ENCODE measurements at places on chromosomes 3 and 15.

DNA sequence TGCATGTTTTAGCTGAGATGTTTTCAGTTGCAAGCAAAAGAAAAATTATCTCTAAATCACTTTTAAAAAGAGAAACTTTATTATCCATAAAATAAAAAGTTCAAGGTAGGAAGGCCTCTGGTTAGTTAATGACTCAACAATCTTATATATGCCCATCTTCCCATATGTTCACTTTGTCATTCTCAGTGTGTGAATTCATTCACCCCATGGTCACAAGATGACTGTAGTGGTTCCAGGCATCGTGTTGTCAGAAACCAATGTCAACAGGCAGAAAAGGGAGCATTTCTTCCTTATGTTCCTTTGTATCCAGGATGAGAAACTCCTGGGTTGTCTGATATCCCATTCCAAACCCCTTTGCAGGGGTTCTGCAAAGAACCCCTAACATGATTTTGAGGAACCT lies 119.9 kb upstream of the RAP2B start:
- no peak for DNase-seq

DNA sequence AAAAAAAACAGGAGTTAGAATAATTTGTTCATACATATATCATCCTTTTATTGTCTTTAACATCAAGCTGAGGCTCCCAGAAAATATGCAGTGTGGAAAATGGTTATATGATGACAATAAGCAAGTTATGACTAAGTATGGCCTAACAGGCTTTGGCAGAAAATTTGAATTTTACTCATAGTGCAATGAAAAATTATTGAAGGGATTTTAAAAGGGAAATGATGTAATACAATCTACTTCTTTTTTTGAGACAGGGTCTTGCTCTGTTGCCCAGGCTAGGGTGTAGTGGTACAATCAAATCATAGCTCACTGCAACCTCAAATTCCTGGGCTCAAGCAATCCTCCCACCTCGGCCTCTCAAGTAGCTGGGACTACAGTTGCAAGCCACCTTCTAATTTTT lies 78.7 kb downstream of the FAIM start:
- DNase-seq = no peak

DNA sequence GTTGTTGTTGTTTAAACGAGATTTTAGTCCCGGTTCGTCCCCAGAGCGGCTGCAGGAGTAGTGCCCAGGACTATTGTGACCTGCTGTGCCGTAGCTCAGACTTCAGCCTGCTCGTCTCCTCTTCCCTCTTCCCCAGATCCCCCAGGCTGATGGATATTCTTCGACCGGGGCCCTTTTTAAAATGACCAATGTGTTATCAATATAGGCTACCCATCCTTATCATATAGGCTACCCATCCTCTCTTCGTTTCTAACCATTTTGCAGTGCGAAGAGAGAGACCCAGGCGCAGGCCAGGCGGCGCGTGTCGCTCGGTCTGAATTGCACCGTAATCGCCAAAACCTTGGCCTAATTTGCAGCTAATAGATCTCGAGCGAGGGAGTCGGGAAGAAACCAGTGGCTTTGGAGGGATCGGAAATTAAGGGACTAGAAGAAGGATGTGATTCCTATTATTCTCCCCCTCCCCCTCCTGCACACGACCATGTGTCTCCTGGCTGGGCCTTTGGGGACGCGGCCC lies 23.0 kb downstream of the NR2F2 start:
- no peak for DNase-seq

- peak; percentile 5 for DNase-seq
Observed at GRCh38 chr3:99960941-99961340, 143.3 kb downstream of the CMSS1 start.

DNA sequence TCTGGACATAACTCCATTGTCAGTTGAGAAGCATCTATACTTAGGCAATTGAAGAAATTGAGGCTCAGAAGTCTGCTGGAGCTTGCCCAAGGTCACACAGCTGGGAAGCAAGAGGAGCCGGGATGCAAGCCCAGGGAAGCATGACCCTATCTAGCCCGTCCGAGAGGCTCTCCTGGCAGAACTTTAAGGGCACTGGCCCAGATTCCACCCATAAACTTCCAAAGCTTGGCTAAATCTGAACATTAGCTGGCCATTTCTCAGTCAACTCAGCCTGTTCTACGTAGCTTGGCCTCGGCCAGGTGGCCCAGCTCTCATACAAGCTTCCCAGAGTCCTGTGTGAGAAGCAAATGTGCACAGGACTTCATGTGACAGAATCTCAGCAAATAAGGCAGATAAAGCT lies 75.8 kb downstream of the LRIG1 start:
- DNase-seq = no peak

DNA sequence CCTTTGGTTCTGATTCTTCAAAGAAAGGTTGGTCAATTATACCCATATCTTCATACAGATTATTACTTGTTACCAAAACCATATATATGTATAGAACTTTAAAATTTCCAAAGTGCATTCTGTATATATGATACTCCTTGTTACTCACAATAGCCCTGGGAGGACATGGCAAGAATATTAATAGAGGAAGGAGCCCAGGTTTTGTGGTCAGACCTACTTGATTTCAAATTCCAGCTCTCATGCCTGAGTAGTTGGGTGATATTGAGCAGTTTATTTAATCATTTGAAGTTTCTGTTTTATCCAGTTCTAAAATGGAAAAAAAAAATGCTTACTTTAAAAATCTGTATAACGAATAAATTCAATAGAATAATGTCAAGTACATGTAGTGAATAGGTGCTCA lies 2.5 kb downstream of the IL1RAP start:
- no peak for DNase-seq

DNA sequence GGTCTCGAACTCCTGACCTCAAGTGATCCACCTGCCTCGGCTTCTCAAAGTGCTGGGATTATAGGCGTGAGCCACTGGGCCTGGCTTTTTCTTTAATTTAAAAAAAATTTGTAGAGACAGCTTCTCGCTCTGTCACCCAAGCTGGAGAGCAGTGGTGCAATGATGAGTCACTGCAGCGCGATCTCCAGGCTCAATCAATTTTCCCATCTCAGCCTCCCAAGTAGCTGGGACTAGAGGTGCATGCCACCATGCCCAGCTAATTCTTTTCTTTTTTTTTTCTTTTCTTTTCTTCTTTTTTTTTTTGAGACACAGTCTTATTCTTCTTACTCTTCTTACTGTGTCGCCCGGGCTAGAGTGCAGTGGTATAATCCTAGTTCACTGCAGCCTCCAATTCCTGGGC lies 19.8 kb downstream of the TUBGCP4 start:
- no peak for DNase-seq

- no peak for DNase-seq
Observed at GRCh38 chr3:170721563-170721962, 135.7 kb upstream of the SLC7A14 start.

GRCh38 chr15:45456212-45457106 lies 66.1 kb downstream of the SLC30A4 start:
- no peak for DNase-seq

DNA sequence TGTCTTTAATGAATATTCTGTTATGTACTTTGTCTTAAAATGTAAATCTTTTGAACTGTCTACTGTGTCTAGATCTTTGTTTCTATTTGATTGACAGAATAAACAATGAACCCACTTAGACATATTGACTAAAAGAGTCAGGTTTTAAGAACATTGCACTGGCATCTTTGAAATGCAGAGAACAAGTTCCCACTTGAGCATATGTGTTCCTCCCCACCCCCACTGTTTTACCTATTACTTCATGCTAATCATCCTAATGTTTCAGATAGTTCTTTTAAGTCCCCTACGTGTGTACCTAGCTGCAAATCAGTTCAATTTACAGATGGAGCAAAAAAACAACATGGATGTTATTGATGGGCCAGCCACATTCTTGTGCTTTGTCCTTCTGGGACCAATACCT lies 11.7 kb upstream of the TCF12 start:
- DNase-seq = no peak

DNA sequence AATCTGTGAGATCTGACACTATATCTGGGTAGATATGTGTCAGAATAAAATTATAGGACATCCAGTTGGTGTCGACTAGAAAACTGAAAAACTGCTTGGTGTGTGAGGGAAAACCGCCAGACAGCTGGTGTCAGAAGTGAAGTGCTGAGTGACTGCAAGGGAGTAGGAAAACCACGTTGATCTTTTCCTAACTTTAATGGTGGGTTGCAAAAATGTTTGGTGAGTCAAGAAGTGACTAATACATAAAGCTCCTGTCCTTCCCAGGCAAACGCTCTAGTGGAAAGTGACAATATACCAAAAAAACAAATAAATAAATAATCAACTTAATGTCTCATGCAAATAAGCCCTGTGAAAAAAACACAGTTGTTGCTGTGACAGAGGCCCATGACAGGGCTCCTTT lies 7.3 kb upstream of the CD96 start:
- DNase-seq = no peak

DNA sequence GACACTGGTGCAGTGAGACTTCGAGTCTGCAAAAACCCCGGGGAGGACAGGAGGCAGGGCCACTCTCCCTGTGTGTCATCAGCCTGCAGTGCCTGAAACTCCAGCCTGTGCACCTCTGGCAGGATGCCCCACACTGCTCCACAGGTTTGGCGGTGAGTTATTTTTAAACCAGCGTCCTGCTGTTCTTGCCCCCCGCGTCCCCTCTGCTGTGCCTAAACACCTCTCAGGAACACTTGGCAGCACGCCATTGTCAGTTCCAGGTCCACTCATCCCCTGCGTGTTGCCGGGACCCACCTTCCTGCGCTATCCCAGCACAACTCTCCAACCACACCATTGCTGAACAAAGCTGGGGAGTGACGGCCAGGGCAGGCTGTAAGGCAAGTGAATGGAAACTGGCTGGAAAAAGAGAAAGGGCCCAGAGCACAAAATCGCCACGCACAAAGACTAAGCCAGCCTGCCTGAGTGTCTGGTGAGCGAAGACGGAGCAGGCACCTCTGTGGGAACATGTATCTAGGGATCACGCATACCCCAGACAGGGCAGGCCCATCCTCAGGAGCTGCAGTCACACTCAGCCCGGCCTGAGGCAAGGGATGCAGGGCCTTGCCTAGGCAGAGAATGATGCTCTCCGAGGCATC lies 3.1 kb upstream of the PLA2G4F start:
- no peak for DNase-seq

- DNase-seq = no peak
Observed at GRCh38 chr3:131694376-131694775, 191.6 kb upstream of the MRPL3 start.

- DNase-seq = no peak
Observed at GRCh38 chr3:69741032-69741767, 1.9 kb downstream of the MITF start.

- DNase-seq = no peak
Observed at GRCh38 chr3:46321461-46322104, 32.3 kb upstream of the CCR2 start.

GRCh38 chr3:185251272-185251671 lies 2.6 kb downstream of the EHHADH start:
- no peak for DNase-seq

DNA sequence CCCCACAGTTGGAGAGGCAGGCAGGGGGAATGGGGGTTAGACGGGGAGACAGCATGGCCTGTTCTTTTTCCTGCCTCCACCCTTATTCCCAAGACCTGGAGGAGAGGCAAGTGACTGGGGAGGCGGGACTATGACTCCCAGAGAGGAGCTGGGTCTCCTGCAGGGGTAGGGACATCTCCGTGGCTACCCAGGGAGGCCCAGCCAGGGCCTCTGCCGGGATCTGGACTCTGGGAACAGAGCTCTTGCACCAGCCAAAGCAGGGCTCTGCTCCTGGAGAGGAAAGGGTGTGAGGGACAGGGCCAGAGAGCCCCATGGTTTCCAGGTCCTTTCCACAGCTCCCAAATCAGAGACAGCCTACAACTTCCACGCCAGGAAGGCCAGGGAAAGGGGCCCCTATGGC lies 22.8 kb downstream of the CFAP100 start:
- DNase-seq = no peak

DNA sequence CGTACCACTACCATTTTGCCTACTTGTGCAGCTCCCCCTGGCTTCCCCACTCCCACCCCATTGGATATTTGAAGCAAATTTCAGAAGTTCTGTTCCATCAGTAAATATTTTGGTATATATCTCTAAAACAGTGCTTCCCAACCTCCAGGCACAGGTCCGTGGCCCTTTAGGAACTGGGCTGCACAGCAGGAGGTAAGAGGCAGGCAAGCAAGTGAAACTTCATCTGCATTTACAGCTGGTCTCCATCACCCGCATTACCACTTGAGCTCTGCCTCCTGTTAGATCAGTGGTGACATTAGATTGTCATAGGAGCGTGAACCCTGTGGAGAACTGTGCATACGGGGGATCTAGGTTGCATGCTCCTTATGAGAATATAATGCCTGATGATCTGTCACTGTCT lies 97.2 kb upstream of the LRRFIP2 start:
- DNase-seq = no peak

- DNase-seq = no peak
Observed at GRCh38 chr3:136730595-136731273, 21.4 kb downstream of the STAG1 start.

DNA sequence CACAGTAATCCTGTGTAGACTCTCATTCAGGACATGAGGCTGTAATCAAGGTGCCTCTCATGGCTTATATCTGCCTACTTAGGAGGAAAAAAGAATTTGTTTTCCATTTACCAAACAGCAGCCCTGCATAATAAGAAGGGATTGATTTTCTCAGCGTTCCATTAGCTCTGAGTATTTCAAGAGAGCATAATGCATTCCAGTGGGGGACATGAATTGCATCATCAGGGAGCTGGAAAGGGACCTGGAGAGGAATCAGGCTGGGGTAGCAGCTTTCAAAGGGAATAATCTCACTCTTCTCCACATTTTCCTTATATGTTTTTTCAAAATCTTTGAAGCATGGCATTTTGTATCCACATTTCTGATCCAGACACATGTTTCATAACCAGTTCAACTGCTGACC lies 150.6 kb upstream of the ANKRD28 start:
- DNase-seq = no peak

GRCh38 chr3:186456731-186457191 lies 87.4 kb downstream of the CRYGS start:
- no peak for DNase-seq

DNA sequence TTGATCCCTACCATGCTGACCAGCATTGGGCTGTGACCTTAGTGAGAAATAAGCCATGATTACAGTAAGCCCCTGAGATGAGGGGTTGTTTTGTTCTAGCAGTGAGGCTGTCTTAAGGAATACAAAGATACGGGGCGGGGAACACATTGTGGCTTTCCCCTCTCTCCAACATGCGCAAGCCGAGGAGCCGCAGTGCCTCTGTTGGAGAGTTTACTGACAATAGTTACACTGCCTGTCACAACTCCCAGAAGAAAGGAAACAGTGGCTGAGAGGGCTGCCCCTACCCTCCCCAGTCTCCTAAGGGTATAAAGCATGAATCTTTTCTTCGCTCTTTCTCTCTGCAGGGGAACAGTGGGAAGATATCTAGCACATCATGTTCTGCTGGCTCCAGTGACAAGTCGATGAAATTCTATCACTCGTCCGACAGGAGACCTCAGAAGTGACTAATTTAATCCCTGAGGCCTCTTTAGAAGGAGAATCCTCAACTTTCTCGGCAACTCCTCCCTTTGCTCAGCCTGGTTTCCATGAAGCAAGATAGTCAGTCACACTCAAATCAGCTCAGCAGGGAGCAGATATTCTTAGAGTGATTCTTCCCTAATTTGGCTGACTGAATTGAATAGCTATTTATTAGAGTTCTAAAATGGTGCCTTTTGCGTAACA lies 409.0 kb upstream of the PROK2 start:
- DNase-seq = no peak

Data from nephron progenitor cell (in vitro differentiated cells).